ENCODE measurements at places on chromosomes 16 and 17.

DNA sequence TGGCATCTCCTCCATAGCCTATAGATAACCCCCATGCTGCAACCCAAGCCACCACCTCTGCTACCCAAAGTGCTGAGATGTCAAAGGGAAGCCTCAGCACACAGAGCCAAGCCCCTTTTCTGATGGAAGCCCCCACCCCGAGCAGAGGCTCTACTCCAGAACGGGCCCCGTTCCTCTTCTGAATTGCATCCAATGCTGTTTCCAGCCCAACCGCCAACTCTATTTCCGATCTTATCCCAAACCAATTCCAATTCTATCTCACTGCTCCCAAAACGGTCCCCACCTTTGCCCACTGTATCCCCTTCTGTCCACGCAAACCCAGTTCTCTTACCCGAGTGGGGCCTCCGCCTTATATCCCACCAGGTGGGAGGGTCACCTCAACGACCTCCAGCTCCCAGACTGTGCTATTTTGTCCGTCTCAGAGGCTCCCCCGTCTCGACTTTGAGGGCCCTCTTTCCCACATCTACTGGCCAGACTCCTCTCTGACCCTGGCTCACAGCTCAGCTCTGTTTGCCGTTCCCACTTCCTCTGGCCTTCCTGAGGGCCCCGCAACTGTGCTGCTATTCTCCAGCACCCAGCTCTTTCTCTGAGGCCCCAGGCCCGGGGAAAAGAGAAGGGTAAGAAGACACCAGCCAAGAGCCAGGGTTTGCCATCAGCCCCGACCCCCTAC lies 487 bp downstream of the SRL start:
- DNase-seq: no peak

DNA sequence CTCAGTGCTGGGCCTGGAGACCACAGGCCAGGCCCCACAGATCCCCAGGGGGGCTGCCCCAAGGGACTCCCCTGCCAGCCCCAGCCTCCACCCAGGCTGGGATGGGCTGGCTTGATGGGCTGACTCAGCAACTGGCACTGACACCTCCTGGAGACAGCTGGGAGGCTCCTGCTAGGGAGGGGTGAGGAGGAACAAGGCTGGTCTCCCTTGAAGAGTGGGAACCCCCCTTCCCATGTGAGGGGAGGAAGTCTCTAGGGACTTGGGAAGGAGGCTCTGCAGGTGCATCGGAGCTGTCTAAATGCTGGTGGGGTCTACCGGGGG lies 10.4 kb downstream of the NHERF1 start:
- DNase-seq: peak; percentile 78

DNA sequence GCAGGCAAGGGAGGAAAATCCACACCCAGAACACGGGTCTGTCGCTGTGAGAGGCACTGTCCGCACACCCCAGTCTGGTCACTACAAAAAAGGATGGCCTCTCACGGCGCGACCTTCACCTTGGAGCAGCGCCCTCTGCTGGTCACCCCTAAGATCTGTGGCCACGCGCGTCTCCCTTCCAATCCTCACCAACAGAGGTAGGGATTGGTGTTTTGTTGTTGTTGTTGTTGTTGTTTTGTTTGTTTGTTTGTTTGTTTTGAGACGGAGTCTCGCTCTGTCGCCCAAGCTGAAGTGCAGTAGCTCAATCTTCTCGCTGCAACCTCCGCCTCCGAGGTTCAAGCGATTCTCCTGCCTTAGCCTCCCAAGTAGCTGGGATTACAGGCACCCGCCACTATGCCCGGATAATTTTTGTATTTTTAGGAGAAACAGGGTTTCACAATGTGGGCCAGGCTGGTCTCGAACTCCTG lies 15.0 kb upstream of the C17orf58 start:
- peak; percentile 57 for DNase-seq

DNA sequence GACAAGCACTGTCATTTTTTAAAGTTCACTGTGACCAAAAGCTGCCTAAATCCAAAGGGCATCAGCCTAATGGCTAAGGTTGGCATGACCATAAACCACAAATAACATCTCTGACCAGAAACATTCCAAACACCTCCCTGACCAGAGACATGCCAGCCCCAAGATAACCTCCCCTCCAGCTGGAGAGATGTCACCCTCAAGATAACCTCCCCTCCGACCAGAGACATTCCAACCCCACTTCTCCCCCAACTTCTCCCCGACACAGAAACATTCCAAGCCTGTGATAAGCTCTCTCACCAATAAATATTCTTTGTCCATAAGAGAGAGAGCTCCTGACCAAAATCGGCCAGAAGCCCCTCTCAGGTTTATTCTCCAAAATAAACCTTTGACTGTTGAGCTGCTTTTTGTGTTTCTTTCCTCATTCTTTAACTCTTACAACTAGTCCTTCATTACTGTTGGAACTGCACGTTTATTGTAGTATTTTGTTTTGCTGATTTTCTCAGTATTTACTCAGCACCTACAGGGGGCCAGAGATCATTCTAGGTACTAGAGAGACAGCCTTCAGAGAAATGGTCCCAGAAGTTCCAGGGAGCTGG lies 325.6 kb downstream of the SLC39A11 start:
- no peak for DNase-seq

DNA sequence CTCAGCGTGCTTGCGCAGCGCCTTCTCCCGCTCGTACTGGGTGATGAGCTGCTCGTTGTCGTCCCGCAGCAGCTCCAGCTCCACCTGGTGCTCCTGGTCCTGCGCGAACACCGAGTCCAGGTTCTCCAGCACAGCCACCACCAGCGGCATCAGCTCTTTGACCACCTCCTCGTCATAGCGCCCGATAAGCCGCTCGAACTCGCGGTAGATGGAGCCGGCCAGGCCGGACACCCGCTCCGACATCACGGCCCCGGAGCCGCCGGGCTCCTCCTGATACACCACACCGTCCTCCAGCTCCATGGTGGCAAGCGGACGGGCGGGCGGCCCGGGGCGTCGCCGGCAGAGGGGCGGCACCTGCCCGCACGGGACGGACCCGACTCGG lies 320 bp downstream of the SPAG9 start:
- peak; percentile 37 for DNase-seq

DNA sequence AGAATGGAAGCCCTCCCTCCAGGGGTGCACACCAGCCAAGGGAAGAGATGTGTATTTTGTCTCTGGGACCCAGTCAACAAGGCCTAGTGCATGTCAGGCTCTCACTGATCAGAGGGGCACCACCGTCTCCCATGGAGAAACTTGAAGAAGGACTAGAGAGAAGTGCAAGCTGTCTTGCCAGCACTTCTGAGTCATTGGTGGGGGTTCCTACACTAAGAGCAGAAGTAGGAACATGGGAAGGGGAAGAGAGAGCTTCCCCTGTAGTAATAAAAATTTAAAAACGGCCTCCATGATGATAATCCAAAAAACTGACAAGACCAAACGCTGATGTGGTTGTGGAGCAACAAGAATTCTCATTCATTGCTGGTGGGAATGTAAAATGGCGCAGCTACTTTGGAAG lies 46.3 kb downstream of the DYNLRB2 start:
- no peak for DNase-seq

GRCh38 chr17:66636111-66636510 lies 198.8 kb upstream of the CACNG5 start:
- DNase-seq: peak; percentile 50

GRCh38 chr16:4805231-4805630 lies 2.8 kb upstream of the ROGDI start:
- no peak for DNase-seq

- no peak for DNase-seq
Measured at GRCh38 chr17:63649813-63650212, 27.6 kb downstream of the MAP3K3 start.

GRCh38 chr17:28240688-28241340 lies 78.2 kb upstream of the TMEM97 start:
- no peak for DNase-seq

GRCh38 chr16:30582611-30583340 lies 2.7 kb downstream of the ZNF785 start:
- no peak for DNase-seq

GRCh38 chr16:65875381-65876055 lies 491.0 kb upstream of the CDH5 start:
- no peak for DNase-seq

DNA sequence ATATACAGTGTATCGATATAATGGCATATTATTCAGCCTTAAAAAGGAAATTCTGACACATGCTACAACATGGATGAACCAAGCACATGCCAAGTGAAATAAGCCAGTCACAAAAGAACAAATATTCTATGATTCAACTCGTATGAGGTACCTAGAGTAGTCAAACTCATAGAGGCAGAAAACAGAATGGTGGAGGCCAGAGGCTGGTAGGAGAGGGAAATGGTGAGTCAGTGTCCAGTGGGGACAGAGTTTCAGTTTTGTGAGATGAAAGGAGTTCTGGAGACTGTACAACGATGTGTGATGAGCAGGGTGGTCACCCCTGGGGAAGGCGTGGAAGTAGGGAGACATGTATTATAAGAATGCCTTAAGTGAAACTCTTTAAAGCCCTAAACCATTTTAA lies 39.9 kb downstream of the RNF157 start:
- no peak for DNase-seq

DNA sequence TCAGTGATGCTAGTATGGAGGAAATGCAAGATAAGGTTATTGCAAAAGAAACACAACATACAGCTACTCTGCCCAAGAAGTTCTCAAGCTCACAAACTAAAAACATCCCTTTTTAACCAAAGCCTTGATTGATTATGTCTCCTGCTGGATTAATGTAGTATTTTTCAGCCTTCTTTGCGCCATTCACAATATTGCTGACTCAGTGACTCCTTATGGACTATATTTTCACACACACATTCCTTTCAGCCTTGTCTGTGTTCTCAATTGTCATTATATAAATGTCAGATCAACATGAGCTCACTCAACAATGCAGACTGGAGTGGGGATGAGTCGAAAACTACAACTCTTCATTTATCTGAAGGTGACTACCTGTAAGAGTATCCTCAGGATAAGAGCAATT lies 579.3 kb upstream of the CDH8 start:
- no peak for DNase-seq

- peak; percentile 58 for DNase-seq
Measured at GRCh38 chr17:3843935-3844516, 2.0 kb downstream of the NCBP3 start.

- DNase-seq: no peak
Measured at GRCh38 chr17:381941-382643, 29.5 kb upstream of the RPH3AL start.

- DNase-seq: no peak
Measured at GRCh38 chr17:31495022-31495885, 103.8 kb downstream of the RAB11FIP4 start.

DNA sequence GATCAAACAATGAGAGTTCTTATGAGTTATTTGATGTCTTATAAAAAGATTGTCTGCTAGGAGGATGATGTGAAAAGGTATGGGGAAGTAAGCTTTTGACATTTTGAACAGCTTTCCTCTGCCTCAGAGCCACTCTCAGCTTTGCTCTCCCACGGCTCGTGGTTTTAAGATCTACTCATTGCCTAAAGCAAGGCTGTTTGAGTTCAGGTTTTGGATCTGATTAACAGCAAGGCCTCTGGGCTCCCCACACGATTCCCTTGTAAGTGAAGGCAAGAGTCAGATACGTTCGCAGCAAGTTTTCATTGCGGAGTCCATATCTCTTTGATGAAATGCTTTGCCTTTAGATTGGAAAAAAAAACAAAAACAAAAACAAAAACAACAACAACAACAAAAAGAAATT lies 515.0 kb upstream of the SALL1 start:
- no peak for DNase-seq

DNA sequence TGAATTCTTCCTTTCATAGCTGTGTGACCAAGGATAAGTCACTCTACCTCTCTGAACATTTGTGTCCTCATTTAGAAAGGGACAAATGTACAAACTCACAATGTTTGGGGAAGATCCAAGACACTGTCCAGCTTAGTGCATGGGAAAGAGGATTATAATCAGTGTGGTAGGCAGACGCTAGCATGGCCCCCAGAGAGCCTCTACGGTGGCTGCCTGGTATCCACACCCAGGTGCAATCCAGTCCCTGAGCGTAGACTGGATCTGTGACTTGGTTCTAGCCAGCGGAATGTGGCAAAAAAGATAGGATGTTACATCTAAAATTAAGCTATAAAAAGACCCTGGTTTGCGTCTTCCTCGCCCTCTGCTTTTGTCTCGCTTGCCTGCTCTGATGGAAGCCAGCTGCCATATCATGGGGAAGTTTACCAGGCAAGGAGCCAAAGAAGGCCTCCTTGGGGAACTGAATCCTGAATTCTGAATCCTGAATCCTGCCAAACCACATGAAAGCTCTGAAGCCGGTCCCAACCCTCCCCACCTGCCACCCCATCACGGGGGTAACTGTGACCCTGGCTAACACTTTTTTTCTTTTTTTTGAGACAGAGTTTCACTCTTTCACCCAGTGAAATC lies 51.7 kb downstream of the PLXDC1 start:
- no peak for DNase-seq

- DNase-seq: no peak
Measured at GRCh38 chr16:57361404-57361803, 2.8 kb downstream of the CCL22 start.

- no peak for DNase-seq
Measured at GRCh38 chr17:10821054-10821453, 16.8 kb downstream of the PIRT start.

DNA sequence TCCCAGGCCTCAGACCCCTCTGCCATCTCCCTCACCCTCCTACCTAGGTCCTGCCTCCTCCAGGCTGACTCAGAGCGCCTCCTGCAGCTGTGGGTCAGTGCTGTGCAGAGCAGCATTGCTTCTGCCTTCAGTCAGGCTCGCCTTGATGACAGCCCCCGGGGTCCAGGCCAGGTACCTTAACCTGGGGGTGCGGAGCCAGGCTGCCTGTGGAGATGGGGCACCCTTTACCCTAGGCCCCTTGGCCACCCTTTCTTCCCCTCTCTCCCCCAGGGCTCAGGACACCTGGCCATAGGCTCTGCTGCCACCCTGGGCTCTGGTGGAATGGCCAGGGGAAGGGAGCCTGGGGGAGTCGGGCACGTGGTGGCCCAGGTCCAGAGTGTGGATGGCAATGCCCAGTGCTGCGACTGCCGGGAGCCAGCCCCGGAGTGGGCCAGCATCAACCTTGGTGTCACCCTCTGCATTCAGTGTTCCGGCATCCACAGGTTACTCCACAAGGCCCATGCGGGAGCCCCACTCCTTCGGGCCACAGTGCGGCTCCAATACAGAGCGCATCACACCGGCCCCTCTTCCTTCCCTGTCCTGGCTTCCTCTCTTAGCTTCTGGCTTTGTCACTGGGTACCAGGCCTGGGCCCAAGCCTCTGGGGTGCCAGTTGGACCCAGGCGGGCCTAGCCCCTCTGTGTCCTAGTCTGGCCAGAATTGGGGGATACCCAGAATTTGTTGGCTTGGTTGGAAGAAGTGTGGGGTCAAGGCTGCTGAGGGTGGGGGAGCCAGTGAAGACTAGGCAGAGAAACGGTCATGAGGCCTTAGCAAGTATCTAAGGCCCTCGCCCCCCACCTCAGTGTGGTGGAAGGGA lies 5.0 kb upstream of the KCTD11 start:
- DNase-seq: no peak

- DNase-seq: peak; percentile 79
Measured at GRCh38 chr17:66348584-66349165, 46.3 kb downstream of the PRKCA start.

GRCh38 chr16:11399261-11399831 lies 54.1 kb downstream of the RMI2 start:
- no peak for DNase-seq

GRCh38 chr17:4189280-4189679 lies 46.3 kb downstream of the CYB5D2 start:
- DNase-seq: no peak

GRCh38 chr17:66445229-66445628 lies 142.8 kb downstream of the PRKCA start:
- DNase-seq: no peak

Measured in GM03348 (cell line).